Amniotic epithelial cell (primary cell): ENCODE measurements at places on chromosomes 6 and 20.
A peak's percentile ranks its signal among the peaks of the same experiment; 100 is the strongest.

- DNase-seq = peak; percentile 55
Observed at GRCh38 chr6:72616406-72617015, 5.4 kb upstream of the KCNQ5 start.

GRCh38 chr6:43990627-43991619 is 136.3 kb downstream of the MRPL14 start:
- peak; percentile 98 for DNase-seq

DNA sequence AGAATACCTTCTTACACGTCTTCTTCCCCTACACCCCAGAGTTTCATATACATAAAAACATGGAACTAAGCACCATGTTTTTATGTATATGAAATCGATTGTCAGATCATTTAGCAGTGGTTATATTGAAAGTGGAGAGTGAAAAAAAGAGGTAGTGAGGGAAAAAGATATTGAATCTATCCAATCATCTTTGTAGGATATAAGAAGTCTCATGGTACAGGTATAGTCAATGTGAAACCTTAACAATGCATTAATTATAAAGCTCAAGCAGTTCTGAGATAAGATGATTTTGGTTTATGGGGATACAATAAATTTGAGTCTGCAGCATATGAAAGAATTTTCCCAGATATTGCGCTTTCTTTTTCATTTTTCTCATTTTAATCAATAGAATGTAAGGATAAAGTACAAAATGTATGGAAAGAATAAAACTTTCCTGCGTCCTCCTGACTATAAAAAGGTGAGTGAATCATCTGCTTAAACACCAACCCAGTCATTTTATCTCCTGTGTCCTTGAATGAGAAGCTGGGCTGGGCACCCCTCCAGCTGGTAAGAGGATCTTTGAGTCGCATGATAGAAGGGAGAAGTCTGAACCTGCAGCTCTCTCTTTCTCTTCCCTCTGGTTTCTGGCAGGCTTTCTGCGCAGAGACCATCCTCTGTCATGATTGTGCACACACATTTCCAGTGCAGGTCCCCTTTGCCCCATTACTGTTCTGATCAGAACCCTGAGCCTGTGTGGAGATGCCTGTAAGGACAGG is 28.1 kb upstream of the AKIRIN2 start:
- DNase-seq = peak; percentile 46

DNA sequence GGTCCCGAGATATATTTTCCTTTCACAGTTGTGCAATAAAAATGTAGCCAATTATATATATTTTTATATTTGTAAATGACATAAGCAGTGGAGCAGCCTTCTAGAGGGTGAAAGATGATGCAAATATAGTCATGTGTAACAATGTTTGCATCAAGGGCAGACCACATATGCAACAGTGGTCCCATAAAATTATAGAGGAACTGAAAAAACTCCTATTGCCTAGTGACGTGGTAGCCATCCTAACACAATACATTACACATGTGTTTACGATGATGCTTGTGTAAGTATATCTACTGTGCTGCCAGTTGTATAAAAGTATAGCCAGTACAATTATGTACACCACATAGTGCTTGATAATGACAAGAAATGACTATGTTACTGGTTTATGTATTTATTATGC is 162.8 kb downstream of the ZFAND3 start:
- no peak for DNase-seq

- no peak for DNase-seq
Observed at GRCh38 chr20:22525069-22525820, 59.1 kb downstream of the FOXA2 start.
